Bronchial epithelial cell (primary cell): ENCODE measurements at places on chromosomes 16 and 17.

GRCh38 chr16:84839956-84840355 is 20.2 kb downstream of the CRISPLD2 start:
- DNase-seq = no peak

- no peak for DNase-seq
Measured at GRCh38 chr17:29050176-29050575, 7.2 kb downstream of the PIPOX start.

DNA sequence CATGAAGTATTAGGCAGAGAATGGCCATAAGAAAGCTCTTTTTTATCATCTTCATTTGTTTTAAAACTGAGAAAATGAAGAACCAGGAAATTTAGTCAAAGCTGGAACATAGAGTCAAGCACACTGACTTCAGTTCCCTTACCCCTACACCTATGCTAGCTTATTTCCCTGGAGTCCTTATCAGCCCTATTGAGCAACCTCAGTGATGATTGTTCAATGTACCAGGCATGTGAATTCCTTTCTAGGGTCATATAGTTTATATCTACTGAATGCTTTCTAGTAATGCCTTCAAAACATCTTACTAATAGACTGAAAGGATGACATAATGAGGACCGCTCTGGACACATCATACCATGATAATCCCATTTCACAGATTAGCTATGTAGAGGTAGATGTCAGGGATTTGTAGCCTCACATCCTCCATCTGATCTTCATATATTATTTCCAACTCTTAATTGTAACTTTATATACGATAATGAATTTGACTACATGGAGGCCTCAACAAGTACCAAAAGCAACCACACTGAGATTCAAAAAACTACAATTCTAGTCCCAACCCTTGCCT is 460.4 kb upstream of the DYNLRB2 start:
- DNase-seq = peak; percentile 71

DNA sequence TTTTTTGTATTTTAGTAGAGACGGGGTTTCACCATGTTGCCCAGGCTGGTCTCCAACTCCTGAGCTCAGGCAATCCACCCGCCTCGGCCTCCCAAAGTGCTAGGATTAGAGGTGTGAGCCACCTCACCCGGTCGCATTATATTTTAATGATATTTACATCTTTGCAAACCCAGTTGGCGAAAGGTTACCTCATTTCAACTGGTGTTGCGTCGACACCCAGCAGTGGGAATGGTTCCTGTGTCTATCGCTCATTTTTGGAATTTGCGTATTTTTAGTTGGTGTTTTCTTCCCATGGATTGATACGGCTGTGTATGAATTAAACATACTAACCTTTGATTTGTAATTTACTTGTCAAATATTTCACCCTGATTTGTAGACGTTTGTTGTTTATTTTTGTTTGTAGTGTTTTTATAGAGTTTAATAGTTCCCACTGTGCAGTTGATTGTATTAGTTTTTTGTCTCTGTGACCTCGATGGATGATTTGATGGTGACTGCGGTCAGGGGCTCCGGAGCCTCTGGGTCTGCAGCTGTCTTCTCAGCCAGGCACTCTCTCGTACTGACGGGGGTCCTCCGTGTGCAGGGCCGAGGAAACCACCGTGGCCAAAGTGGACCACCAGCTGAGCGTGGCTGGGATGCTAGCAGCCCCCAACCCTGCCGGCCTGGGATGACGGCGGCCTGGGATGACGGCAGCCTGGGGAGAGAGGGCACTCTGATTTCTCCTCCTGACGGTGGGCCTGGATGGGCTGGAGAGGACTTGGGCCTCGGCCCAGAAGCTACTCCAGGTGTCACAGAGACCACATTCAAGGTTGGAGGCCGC is 4.0 kb downstream of the CD7 start:
- no peak for DNase-seq
